ENCODE measurements at places on chromosomes 4 and X. TPM values are rescaled to one million over a fixed set of nuclear protein-coding genes. Genes with fewer than 3 reads are reported as not detected.

GRCh38 chrX:5857232-5857631 is 371.4 kb downstream of the NLGN4X start:
- no peaks in the 10 kb centered on the region for H3K4me1 ChIP-seq
- no peak overlapping the region for H3K4me3 ChIP-seq
- no peak overlapping the region for H3K27ac ChIP-seq
- no peak for DNase-seq

GRCh38 chr4:74615411-74615810 is 170.5 kb downstream of the AREG start:
- H3K4me3 ChIP-seq = no peak overlapping the region
- H3K4me1 ChIP-seq = no peaks in the 10 kb centered on the region
- H3K36me3 ChIP-seq = no peaks in the 10 kb centered on the region
- no peaks in the 10 kb centered on the region for H3K27me3 ChIP-seq
- no peak for DNase-seq

ELF2 gene
- 48.2 TPM for total RNA-seq

SCML1 gene
- 12.3 TPM for total RNA-seq

DNA sequence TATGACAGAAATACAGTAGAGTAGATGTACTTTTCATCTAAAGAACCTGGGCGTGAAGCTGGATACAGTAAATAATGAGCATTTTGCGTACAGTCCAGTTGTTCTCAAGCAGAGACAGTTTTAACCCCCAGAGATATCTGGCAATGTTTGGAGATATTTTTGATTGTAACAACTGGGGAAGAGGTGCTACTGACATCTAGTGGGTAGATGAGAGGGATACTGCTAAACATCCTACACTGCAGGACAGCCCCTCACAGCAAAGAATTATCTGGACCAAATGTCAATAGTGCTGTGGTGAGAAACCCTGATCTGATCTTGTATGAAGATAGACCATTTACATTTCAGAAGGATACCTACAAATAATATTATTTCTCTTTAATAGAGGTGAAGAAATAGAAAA is 200.2 kb upstream of the FAM47A start:
- H3K4me1 ChIP-seq = no peaks in the 10 kb centered on the region
- no peak overlapping the region for H3K4me3 ChIP-seq
- no peak for DNase-seq
- no peak overlapping the region for H3K27ac ChIP-seq
- no peaks in the 10 kb centered on the region for H3K36me3 ChIP-seq
- no peaks in the 10 kb centered on the region for H3K27me3 ChIP-seq

DNA sequence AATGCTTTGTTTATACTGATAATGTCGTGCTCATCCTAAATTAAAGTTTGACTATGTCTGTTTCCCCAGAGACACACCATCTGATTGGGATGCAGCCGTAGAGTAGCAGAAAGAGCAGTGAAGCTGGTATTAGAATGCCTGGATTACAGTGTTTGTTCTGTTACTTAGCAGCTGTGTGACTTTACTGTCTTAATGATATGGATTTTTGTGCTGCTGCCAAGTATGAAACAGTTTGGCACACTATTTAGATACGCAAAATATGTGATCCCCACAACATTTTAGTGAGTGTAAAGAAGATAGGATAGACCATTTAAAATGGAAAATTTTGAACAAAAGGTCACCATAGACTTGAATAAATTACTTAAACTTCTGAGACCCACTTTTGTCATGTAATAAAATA is 1.2 kb upstream of the CHIC1 start:
- H3K4me1 ChIP-seq = no peaks in the 10 kb centered on the region
- DNase-seq = no peak

DNA sequence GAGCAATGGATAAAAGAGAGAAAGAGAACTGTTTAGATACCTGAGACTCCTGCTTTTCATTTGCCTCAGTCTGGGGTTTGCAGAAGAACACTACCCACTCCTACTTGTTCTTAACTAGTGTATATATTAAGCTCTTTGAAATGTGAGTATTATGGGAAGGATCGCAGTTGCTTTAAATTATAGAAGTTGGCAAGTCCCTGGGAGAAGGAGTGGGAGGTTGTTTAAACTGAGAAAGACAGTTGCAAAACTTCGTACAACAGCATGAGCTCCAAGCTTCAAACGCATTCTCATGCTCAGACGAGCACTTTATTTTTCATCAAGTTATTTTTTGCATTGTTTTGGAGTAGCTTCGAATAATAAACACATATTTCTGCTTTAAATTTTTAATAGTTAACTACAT is 88.1 kb upstream of the C1QTNF7 start:
- H3K27me3 ChIP-seq = no peaks in the 10 kb centered on the region
- peak overlapping the region; percentile 32 for H3K4me3 ChIP-seq
- no peaks in the 10 kb centered on the region for H3K36me3 ChIP-seq
- no peak overlapping the region for H3K27ac ChIP-seq
- no peak for DNase-seq

DNA sequence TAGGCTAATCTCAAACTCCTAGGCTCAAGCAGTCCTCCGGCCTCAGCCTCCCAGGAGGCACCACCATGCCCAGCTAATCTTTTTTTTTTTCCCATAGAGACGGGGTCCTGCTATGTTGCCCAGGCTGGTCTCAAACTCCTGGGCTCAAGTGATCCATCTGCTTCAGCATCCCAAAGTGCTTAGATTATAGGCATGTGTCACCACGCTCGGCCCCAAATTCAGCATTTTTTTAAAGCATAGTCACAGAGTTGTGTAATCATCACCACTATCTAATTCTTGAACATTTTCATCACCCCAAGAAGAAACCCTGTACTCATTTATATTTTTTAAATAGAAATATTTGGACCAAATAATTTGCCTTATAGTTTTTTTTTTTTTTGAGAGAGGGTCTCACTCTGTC is 10.3 kb downstream of the CENPI start:
- no peak overlapping the region for H3K27ac ChIP-seq
- no peaks in the 10 kb centered on the region for H3K4me1 ChIP-seq
- H3K36me3 ChIP-seq = no peaks in the 10 kb centered on the region
- H3K4me3 ChIP-seq = no peak overlapping the region

GRCh38 chrX:148371291-148371690 is 129.1 kb upstream of the AFF2 start:
- no peak for DNase-seq
- H3K4me3 ChIP-seq = no peak overlapping the region
- H3K4me1 ChIP-seq = no peaks in the 10 kb centered on the region
- H3K36me3 ChIP-seq = no peaks in the 10 kb centered on the region
- H3K27me3 ChIP-seq = no peaks in the 10 kb centered on the region

DNA sequence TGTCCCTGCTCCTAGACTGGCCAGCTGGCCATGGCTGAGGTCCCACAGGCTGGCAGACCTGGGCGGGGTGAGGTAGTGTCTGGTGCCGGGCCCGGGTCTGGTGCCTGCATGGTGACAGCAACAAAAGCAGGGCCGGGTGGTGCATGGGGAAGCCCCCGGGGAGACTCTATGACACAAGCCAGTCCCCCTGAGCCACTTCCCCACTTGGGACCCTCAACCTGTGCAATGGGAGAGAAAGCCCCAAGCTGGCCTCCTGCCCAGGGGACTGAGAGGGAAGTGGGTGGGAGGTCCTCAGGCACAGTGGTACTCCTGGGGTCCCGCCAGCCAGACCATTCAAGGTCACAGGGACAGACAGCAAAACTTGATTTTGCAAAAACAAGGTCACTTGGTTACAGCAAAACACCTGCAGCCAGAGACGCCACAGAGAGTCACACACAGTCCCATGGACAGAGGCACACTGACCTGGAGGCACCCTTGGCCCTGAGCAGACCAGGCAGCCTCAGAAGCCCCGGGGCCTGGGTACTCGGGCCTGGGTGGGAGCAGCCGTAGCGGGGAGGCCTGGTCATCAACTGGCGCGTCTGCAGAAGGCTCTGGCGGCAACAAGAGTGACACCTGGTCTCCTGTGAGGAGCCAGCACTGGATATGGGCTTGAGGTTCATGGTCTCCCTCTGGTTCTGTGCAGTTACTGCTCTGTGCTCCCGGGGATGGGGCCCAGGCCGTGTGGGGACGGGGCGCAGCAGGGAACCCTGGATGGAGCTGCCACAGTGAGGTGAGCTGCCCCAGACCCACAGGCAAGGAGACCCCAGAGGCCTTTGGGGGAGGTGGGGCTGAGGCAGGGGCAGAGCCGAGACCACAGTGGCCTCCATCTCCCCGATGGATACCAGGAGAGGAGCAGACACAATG is 60.6 kb downstream of the HTRA3 start:
- no peak overlapping the region for H3K27ac ChIP-seq
- DNase-seq = peak; percentile 59
- H3K27me3 ChIP-seq = no peaks in the 10 kb centered on the region
- no peak overlapping the region for H3K4me3 ChIP-seq

- H3K4me1 ChIP-seq = no peaks in the 10 kb centered on the region
- H3K27ac ChIP-seq = no peak overlapping the region
- H3K4me3 ChIP-seq = no peak overlapping the region
- no peaks in the 10 kb centered on the region for H3K36me3 ChIP-seq
- H3K27me3 ChIP-seq = no peaks in the 10 kb centered on the region
- DNase-seq = no peak
These were observed 7.8 kb upstream of the ZBTB33 start for GRCh38 chrX:120242813-120243212.

DNA sequence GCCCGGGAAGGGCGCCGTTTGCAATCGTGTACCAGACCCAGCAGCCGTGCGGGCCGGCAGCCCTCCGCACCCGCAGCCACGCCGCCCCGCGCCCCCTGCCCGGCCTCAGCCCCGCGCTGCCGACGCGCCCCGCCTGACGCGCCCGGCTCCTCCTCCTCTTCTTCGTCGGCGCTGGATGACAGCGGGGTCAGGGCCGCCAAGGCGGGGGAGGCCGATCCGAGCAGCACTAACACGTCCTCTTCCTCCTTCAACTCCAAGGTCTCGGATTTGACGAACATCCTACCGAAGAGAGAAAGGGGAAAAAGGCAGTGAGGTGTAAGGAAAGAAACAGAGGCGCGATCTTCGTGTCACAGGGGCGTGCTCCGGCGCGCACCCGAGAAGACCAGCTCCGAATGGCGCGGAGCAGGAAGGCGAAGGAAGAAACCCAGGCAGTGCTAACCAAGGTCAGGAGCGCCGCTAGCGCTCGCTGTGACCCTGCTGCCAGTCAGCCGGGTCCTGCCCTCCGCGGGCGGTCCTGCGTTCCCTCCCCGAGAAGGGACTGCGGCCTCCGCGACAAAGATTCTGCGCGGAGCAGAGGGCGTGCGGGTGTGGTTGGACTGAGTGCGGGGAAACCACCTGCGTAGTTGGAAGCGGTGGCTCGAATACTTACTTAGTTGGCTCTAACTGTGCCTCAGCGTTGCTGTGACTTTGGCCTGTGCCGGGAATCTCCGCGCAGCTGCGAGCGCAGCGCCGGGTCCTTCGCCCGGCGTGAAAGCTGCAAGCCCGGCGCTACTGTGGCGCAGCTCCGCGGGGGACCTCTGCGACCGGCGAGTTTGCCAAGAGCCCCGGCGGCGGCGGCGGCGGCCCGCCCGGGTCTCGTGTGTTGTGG is 548 bp downstream of the NEUROG2 start:
- DNase-seq = peak; percentile 66
- H3K4me1 ChIP-seq = peaks cover 36% of the 10 kb centered on the region
- H3K27ac ChIP-seq = no peak overlapping the region
- H3K27me3 ChIP-seq = peaks cover 98% of the 10 kb centered on the region
- peak overlapping the region; percentile 53 for H3K4me3 ChIP-seq
- no peaks in the 10 kb centered on the region for H3K36me3 ChIP-seq

GRCh38 chr4:185263419-185263818 is 54.0 kb downstream of the SNX25 start:
- no peak for DNase-seq
- H3K27ac ChIP-seq = no peak overlapping the region
- H3K36me3 ChIP-seq = peaks cover 34% of the 10 kb centered on the region
- peaks cover 8% of the 10 kb centered on the region for H3K4me1 ChIP-seq
- H3K4me3 ChIP-seq = no peak overlapping the region

DNA sequence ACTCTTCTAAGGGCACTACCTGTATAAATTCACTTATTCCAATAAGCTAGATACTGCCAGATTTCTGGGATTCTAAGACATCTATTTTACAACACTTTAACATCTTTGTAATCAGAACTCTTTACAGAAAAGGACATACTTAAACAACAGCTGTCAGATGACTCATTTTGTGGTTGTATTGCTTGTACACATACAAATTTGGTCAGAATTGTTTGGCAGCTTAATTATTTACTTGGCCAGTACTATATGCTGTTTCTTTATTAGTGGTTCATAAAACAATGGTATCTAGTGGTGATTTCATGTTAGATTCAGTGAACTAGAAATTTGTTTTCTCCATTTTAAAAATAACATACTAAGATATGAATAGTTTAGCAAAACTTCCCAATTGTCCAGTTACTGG is 27.2 kb downstream of the PALLD start:
- H3K4me1 ChIP-seq = no peaks in the 10 kb centered on the region
- no peak overlapping the region for H3K27ac ChIP-seq
- no peaks in the 10 kb centered on the region for H3K36me3 ChIP-seq

DCAF12L2 gene
- not detected for total RNA-seq

DNA sequence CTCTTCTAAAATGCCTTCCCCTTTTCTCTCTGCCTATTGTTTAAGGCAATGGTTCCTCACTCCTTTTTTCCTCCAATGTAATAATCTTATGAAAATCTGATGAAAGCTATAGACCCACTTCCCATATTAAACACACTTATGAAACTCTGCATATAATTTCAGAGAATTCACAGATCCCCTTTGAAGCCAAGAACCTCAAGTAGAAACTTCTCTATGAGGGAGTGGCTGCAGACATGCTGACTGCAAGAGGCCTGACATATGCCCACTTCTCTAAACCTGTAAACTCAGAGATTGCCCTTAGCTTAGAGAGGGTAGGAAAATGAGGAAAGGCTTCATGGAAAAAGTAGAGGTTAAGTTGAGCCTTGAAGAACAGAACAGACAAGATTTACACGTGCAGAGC is 37.6 kb downstream of the TAB3 start:
- H3K27ac ChIP-seq = no peak overlapping the region
- H3K36me3 ChIP-seq = peaks cover 10% of the 10 kb centered on the region
- no peaks in the 10 kb centered on the region for H3K4me1 ChIP-seq
- no peaks in the 10 kb centered on the region for H3K27me3 ChIP-seq

GRCh38 chr4:187444061-187444460 is 551.5 kb upstream of the ZFP42 start:
- no peaks in the 10 kb centered on the region for H3K27me3 ChIP-seq
- H3K27ac ChIP-seq = no peak overlapping the region
- no peaks in the 10 kb centered on the region for H3K36me3 ChIP-seq
- no peak overlapping the region for H3K4me3 ChIP-seq
- DNase-seq = no peak
- no peaks in the 10 kb centered on the region for H3K4me1 ChIP-seq

GRCh38 chr4:137389911-137390520 is 142.3 kb downstream of the PCDH18 start:
- no peaks in the 10 kb centered on the region for H3K27me3 ChIP-seq
- no peaks in the 10 kb centered on the region for H3K4me1 ChIP-seq
- H3K36me3 ChIP-seq = no peaks in the 10 kb centered on the region
- H3K27ac ChIP-seq = no peak overlapping the region
- H3K4me3 ChIP-seq = no peak overlapping the region
- no peak for DNase-seq

- H3K27me3 ChIP-seq = no peaks in the 10 kb centered on the region
- H3K4me3 ChIP-seq = no peak overlapping the region
- no peaks in the 10 kb centered on the region for H3K36me3 ChIP-seq
- H3K4me1 ChIP-seq = no peaks in the 10 kb centered on the region
- no peak for DNase-seq
These were observed 286.5 kb downstream of the GLUD2 start for GRCh38 chrX:121333942-121334341.

GRCh38 chr4:25696409-25696808 is 40.8 kb downstream of the SLC34A2 start:
- no peak for DNase-seq
- no peaks in the 10 kb centered on the region for H3K4me1 ChIP-seq
- no peak overlapping the region for H3K27ac ChIP-seq
- no peaks in the 10 kb centered on the region for H3K36me3 ChIP-seq
- H3K4me3 ChIP-seq = no peak overlapping the region
